ENCODE measurements at places on chromosomes 12 and 14.
A peak's percentile ranks its signal among the peaks of the same experiment; 100 is the strongest.

DNA sequence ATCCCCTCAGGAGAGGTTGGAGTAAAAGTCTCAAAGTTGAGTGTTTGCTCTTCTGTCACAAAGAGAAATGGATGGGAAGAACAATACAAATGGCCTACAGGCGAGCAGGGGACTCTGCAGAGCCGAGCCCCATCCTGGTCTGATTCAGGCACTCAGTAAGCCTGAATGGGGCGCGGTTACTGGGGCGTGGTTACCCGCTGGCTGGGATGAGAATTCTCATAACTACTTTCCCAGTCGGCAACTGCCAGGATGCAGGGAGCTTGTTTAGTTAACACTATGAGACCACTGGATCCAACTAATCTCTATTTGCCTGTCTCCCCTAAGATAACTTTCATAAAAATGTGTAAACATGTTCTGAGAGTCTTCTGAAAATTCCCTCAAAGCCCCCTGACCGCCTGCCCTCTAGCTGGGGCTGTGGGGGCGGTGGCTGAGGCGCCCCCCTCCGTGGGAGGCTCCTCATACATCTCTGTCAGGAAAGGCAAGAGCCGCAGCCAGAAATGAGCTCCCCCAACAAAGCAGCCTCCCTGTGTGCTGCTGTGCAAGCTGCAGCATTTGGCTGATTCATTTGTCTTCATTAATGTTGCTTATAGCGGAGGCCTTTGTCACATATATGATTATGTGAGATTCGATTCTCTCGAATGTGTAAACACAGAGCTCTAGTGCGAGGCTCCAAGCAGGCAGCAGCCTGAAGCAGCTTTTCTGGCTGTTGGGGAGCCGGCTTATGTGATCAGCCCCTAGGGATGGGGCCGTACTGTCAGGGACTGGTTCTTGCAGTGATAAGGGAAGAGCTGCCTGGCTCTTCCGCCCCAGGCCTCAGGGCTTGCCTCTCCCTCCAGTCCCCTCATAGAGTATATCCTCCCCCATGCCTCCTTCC, 126.1 kb upstream of the ARHGAP5 start:
- DNase-seq: no peak

DNA sequence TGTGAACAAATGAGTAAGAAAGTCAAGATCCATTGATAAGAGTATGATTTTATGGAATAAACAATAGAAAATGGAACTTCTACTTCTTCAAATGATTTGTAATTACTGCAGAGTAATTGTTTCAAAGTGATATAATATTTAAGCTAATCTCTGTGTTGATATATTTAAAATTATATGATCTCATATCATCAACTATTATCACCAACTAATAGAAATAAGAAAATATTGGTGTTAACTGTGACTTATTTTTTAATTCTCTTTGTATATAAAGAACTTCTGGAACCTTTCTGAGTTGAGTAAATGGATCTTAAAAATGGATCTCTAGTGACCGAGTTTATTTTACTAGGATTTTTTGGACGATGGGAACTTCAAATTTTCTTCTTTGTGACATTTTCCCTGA, at the start of gene OR4L1:
OR4L1 (plus strand) TSS at position 301 of the 400 bp plus-strand sequence; CDS start at position 301, 0 bp downstream.
- no peak for DNase-seq

- no peak for DNase-seq
Observed at GRCh38 chr14:51023964-51024363, 70.9 kb downstream of the TRIM9 start.

DNA sequence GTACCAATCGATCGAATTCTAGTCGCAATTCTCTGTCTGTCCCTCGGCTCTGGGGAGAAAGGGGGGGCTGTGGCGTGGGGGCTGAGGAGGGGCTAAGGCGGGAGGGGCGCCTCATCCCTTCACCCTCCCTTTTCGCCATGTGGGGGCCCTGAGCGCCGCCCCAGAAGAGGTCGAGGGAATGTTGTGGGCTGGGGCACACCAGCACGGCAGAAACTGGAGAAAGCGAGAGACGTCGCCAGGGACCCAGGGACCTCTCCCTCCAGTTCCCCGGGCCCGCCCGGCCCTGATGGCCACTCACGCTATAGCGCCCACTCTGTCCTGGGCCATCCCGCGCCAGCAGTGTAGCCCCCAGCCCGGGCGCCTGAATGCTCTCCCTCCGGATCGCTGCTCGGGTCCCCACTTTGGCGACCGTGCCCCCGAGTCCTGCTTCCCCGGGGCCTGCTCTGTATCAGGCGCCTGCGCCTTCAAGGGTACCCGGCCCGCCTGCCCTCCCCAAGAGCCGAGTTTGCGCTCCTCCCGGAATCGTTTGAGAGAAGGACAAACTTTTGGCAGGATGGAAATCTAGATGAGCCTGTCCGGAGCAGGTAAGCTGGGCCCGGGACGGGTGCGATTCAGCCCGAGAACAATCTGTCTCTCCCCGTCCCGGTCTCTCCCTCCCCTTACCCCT, 62.6 kb downstream of the SMUG1 start:
- no peak for DNase-seq

DNA sequence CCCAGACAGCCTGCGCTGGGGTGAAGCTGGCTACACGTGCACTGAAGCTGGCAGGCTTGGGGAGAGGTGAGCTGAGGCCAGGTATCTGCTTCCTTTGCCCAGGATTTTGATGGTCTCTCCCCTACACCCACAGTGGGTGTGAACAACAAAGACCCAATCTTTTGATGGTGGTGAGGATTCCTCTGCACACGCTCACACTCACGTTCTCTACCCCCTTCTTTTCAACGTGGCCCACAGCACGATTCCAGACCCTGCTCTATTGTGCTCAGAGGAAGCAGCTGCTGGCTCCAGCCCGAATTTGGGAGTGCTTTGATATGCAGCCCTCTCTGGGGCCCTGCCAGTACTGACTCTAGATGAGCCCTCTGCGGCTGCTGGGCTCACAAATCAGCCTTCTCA, 4.9 kb downstream of the CD9 start:
- DNase-seq: no peak

DNA sequence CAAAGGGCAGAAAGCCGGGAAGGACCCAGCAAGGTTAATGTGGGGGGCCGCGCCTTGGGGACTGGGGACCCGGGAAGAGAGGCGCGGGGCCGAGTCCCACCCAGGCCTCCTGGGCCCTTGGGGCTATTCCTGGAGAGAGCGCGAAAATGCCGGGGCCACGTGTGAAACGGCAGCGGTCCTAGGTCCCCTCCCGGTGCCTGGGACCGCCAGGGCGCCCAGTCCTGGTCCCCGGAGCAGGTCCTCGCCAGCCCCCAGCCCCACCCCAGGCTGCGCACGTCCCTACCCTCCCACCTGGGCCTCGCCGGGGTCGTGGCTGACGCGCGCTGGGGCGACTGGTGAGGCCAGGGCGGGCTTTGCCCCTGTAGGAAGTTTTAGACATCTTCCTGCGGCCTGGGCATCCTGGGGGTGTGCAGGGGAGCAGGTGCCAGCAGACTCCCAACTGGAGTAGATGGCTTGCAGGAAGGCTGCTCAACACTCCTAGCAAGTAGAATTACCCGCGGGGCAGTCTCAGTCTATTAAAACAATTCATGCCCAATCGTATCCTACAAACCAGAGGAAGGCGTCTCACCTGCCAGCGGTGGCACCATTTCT, 708 bp downstream of the FAR2 start:
- no peak for DNase-seq

DNA sequence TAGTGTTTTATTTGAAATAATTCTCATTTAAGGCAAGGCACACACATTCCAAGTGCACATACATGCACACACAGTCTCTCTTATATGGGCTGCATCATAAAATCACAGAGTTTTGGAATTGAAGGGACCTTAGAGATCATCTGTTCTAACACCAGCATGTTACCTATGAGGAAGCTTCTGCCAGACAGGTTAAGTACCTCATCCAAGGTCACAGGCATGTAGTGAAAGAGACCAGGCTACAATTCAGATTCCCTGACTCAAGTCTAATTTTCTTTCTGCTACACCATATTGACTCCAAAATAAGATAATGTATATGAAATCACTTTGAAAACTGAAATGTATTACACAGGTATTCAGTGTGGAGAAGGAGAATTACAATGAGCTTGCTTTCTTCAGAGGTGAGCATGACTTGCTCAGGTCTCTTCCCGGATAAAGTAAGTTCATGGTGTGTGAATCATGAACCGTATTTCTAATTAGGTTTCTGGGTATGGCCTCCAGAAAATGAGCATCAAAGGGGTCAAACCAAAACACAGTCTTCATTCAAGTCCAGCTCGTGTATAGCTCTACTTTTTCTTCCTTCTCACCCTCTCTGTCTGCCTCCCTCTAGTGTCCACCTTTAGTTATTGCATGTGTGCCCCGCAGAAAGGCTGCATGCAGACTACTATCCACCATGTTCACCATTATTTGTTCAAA, 411.9 kb downstream of the FUT8 start:
- peak; percentile 56 for DNase-seq

All from activated CD8-positive, alpha-beta memory T cell treated with anti-CD3 and anti-CD28 coated beads, Interleukin-2, amount 50 U/mL, for 4 hours (primary cell).